Progenitor cell of endocrine pancreas (in vitro differentiated cells): ENCODE measurements at places on chromosomes 2 and 18. TPM values are rescaled to one million over a fixed set of nuclear protein-coding genes. Genes with fewer than 3 reads are reported as not detected.

- H3K27me3 ChIP-seq: no peaks in the 10 kb centered on the region
- H3K36me3 ChIP-seq: no peaks in the 10 kb centered on the region
- no peak overlapping the region for H3K27ac ChIP-seq
- no peak for DNase-seq
- H3K4me3 ChIP-seq: no peak overlapping the region
- H3K4me1 ChIP-seq: no peaks in the 10 kb centered on the region
Measured at GRCh38 chr2:162212366-162212765, 30.9 kb downstream of the FAP start.

DNA sequence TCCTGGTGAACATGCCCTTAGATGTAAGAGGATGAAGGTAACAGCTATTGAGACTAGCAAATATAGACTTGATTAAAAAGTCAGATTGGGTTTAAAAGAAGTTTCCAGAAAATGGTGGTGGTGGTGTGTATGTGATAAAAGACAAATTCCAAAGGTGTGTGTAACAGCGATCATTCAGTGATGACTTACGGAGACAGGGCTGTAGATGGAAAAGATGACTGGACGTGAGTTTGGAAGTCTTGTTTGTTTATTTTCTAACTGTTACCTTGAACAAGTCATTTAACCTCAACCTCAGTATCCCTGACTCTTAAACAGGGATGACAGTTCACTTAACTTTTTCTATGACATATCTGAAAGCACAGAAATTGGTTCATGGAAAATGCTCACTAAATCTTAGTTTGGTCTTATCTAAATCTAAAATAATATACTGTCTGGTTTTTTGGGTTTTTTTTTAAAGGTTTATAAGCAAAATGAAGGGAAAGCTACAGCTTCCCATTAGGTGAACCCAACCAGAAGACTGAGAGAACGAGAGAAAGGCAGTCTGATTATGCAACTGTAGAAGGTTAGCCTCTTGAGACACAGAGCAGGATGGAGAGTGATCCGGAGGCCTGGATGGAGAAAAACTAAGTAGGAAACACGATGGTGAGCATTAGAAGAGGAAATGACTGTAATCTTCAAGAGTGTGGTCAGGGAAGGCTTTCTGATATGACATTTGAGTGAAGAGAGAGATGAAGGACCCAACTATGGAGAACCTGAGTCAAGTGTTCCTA, 71.9 kb downstream of the TCF4 start:
- H3K27me3 ChIP-seq: no peaks in the 10 kb centered on the region
- H3K4me1 ChIP-seq: no peaks in the 10 kb centered on the region
- no peaks in the 10 kb centered on the region for H3K36me3 ChIP-seq
- no peak for DNase-seq
- H3K4me3 ChIP-seq: no peak overlapping the region
- H3K27ac ChIP-seq: no peak overlapping the region

GRCh38 chr18:39946623-39947061, 2008.4 kb upstream of the PIK3C3 start:
- peaks cover 10% of the 10 kb centered on the region for H3K4me1 ChIP-seq
- no peak overlapping the region for H3K4me3 ChIP-seq
- H3K36me3 ChIP-seq: no peaks in the 10 kb centered on the region
- H3K27ac ChIP-seq: no peak overlapping the region
- DNase-seq: no peak
- no peaks in the 10 kb centered on the region for H3K27me3 ChIP-seq

DNA sequence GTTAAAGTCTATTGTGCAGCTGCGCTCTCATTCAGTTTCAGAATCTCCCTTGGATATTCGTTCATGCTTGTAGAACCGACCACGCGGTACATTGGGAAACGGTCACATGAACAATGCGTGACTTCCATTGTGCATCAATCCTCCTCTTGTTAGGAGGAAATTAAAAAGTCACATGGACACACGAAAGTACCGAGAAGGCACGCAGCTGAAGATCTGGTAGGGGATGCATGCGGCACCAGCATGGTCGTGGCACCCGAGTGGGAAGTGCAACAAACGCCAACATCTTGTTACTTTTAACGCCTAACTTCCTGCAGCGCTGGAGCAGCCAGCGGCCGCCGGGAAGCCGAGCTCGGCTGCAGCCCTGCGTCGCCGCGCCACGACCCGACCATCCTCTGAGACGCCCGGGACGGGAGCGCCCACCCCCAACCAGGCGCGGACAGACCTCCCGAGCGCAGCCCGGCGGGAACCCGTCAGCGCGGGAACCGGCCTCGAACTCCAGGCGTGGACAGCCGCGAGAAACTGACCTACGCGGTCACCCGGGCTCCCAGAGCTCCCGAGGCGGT, 412 bp downstream of the OSBPL1A start:
- peak overlapping the region; percentile 79 for H3K4me3 ChIP-seq
- H3K27ac ChIP-seq: no peak overlapping the region
- no peaks in the 10 kb centered on the region for H3K36me3 ChIP-seq
- H3K4me1 ChIP-seq: peaks cover 4% of the 10 kb centered on the region
- DNase-seq: no peak

GRCh38 chr2:190847504-190848081, 33.0 kb upstream of the GLS start:
- no peak overlapping the region for H3K4me3 ChIP-seq
- H3K27me3 ChIP-seq: no peaks in the 10 kb centered on the region
- no peak overlapping the region for H3K27ac ChIP-seq
- H3K4me1 ChIP-seq: no peaks in the 10 kb centered on the region

DNA sequence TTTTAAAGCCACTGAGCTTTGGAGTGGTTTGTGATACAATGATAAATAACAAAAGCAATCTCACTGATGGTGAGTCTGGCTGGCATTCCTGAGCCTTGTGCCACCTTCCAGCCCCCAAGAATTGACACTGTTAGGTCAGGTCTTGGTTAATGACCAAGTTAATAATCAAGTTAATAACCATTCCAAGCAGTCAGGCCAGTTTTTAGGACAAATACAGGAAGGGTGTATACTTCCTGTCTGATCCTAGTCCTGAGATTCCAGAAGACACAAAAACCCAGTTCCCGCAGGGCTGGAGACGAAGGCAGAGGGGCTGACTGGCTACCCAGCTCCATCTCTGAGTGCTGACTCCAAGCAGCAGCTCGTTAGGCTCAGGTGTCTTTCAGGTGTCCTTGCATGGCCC, 74.6 kb upstream of the LAPTM4A start:
- no peak overlapping the region for H3K27ac ChIP-seq
- no peaks in the 10 kb centered on the region for H3K36me3 ChIP-seq
- DNase-seq: no peak

DNA sequence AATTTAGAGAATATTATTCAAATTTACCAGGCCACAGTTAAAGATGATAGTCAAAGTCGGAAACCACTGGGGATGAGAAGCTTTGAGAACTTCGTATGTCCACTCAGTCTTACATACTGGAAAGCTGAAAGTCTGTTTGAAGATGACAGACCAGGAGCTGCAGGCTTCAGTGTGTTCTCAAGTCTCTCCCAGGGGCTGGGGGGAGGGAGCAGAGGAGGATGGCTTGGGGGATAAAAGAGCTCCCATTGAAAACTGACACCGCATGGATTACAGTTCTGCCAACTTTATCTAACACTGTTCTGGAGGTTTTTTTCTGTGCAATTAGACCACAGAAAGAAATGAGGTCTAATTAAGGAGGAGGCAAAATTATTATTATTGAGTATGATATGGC, 170.5 kb upstream of the ALKAL2 start:
- H3K4me3 ChIP-seq: no peak overlapping the region
- no peaks in the 10 kb centered on the region for H3K36me3 ChIP-seq
- H3K27me3 ChIP-seq: peaks cover 15% of the 10 kb centered on the region
- H3K27ac ChIP-seq: no peak overlapping the region
- peaks cover 3% of the 10 kb centered on the region for H3K4me1 ChIP-seq

- H3K4me3 ChIP-seq: no peak overlapping the region
- no peaks in the 10 kb centered on the region for H3K27me3 ChIP-seq
- H3K27ac ChIP-seq: no peak overlapping the region
- no peaks in the 10 kb centered on the region for H3K4me1 ChIP-seq
Measured at GRCh38 chr2:96565111-96565510, 28.6 kb downstream of the ARID5A start.

- H3K4me3 ChIP-seq: no peak overlapping the region
- H3K4me1 ChIP-seq: no peaks in the 10 kb centered on the region
- no peak for DNase-seq
Measured at GRCh38 chr2:191329841-191330240, 84.6 kb downstream of the MYO1B start.

INO80D gene
- 25.2 and 26.3 TPM in 2 replicates for total RNA-seq

ALPG gene
- total RNA-seq: not detected in 2 replicates

SLC25A12 gene
- 8.6 and 13.9 TPM in 2 replicates for total RNA-seq

DNA sequence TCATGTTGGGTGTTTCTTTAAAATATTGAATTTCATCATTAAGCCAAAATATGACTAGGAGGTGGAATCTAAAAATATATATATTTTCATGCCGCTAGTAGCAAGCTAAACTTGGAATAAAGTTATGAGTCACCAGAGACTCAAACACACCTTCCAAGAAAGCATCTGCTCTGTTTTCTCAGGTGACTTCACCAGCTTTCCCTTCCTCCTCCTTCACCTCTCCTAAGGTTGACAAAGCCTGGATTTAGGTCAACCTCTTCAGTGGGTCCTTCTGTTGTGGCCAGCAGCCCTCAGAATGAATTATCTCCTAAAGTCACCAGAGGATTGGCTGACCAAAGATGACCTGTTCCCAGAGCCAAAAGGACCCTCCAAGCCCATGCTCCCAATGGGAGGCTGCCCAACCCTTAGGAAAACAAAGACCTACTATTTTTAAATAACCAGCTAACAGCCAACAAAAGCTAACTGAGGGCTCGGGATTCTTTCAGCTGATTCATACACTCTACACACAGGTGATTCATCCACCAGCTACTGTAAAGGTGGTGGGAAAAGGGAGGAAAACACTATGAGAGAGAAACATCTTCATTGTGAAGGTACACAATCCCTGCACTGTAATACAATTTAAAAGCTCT, 113.9 kb downstream of the MYO5B start:
- no peak overlapping the region for H3K27ac ChIP-seq
- H3K27me3 ChIP-seq: no peaks in the 10 kb centered on the region
- H3K4me1 ChIP-seq: peaks cover 2% of the 10 kb centered on the region
- DNase-seq: no peak
- no peaks in the 10 kb centered on the region for H3K36me3 ChIP-seq

DNA sequence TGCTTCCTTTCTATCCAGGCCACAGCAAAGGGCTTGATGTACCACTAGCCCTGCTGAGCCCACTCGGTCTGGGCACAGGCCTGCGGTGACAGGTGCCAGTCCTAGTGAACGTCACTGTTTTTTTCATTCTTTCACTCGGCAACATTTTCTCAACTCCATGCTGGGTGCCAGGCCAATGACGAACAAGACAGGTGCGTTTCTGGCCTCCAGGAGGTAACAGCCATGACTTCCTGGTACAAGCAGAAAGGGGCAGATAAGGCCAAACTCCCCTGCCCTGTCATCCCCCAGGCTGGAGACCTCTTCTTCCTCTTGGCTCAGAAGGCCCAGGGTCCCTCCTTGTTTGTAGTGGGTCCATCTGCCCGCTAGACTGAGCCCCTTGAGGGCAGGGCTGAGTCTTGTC, 55.7 kb upstream of the OTOF start:
- H3K4me3 ChIP-seq: no peak overlapping the region
- no peaks in the 10 kb centered on the region for H3K36me3 ChIP-seq
- DNase-seq: no peak

CCDC148 gene
- 3.9 and 4.6 TPM in 2 replicates for total RNA-seq

DNA sequence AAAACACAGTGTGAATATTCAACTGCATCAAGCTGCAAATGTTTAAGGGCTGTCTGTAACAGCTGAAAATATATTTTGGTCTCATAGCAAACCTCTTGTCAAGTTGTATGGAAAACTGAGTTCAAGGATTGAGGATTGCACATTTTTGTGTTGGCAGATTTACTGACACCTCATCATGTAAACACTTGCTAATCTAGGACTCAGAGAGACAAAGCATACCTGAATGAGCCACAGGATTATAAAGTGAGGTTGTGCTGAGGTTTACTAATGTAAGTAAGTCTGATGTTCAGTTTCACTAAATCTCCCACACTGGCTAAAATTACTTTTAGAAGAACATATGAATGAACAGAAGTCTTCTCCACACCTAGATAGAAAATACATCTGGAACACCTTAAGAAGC, 1993.1 kb upstream of the CELF4 start:
- H3K27me3 ChIP-seq: no peaks in the 10 kb centered on the region
- H3K4me3 ChIP-seq: no peak overlapping the region
- no peak for DNase-seq
- no peaks in the 10 kb centered on the region for H3K4me1 ChIP-seq
- no peak overlapping the region for H3K27ac ChIP-seq
- no peaks in the 10 kb centered on the region for H3K36me3 ChIP-seq

PCARE gene
- total RNA-seq: not detected in 2 replicates

DNA sequence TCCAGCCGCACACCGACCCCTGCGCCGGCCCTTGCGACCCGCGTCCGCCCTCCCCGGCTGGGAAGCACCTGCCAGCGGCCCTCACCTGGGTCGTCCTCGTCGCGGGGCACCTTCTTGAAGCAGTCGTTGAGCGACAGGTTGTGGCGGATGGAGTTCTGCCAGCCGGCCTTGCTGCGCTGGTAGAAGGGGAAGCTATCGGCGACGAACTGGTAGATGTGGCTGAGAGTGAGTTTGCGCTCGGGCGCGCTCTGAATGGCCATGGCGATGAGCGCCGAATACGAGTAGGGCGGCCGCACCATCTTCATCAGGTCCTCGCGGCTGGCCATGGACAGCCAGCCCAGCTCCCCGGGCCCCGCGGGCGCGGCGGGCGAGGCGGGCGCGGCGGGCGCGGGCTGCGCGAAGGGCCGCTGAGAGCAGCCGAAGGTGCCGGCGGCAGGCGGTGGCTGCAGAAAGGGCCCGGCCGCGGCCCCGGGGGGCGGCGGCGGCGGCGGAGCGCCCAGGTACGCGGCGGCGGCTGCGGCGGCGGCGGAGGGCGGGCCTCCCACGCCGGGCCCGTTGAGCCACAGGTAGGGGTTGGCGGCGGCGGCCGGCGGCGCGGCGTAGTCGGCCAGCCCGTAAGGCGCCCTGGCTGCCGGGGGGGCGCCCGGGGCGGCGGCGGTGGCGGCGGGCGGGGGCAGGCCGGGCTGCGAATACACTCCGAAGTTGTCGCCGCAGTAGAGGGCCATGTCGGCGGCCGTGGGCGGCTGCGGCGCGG, 505 bp downstream of the FOXI3 start:
- peaks cover 6% of the 10 kb centered on the region for H3K4me1 ChIP-seq
- DNase-seq: peak; percentile 28
- peak overlapping the region; percentile 71 for H3K4me3 ChIP-seq
- H3K27ac ChIP-seq: peak overlapping the region; percentile 74

DNA sequence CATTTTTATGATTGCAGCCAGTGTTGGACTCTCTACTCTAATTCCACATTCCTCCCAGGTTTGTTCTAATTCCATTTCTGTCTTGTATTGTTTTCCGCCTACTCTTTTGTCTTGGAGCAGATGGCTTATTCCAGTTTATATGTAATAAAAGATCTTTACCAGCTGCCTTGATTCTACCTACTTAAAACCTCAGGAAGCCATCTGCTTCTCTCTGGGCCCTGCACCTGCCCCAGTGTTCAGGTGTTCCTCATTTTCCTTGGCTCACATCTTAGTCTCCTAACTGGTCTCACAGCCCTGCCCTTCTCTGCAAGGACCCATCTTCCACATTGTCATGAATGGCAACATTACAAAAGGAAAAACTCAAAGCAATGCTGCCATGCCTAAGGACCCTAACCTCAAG, 21.0 kb upstream of the IL37 start:
- no peaks in the 10 kb centered on the region for H3K36me3 ChIP-seq
- no peak for DNase-seq
- H3K4me1 ChIP-seq: no peaks in the 10 kb centered on the region
- H3K4me3 ChIP-seq: no peak overlapping the region

COL4A4 gene
- total RNA-seq: 0.41 and 0.44 TPM in 2 replicates

TMEM247 gene
- total RNA-seq: not detected in 2 replicates
